ENCODE measurements at places on chromosomes 11 and 22.

DNA sequence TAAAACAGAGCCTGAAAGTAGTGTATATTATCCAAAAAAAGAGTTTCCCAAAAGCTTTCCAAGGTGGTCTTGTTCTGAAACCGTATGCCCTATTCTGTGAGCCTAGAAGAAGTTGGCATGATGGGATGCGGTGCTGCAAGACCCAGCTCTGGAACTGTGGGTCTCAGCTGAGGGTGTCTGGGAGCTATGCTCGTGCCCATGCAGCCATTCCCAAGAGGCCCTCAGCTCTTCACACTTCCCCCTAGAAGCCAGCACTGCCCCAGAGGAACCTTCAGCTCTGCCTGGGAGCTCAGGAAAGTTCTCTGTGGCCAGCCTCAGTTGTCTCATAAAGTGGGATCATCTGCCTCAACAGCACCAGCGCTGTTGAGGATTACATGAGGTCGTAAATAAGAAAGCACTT is 6.4 kb upstream of the SYT12 start:
- H3K27ac ChIP-seq, result no peak overlapping the region
- H3K36me3 ChIP-seq, result no peaks in the 10 kb centered on the region
- H3K4me1 ChIP-seq, result no peaks in the 10 kb centered on the region
- no peak for DNase-seq
- H3K27me3 ChIP-seq, result no peaks in the 10 kb centered on the region

- peaks cover 6% of the 10 kb centered on the region for H3K27me3 ChIP-seq
- no peak for DNase-seq
- peak within 1 kb of the TSS; percentile 50 for H3K4me3 ChIP-seq
- peaks cover 49% of the 10 kb centered on the region for H3K4me1 ChIP-seq
- H3K27ac ChIP-seq, result peak within 1 kb of the TSS; percentile 74
These were observed at the start of gene ESAM for GRCh38 chr11:124762105-124762623. TSS of gene ESAM (minus strand) at chr11:124762290. CDS start at chr11:124762154, 136 bp downstream.

DNA sequence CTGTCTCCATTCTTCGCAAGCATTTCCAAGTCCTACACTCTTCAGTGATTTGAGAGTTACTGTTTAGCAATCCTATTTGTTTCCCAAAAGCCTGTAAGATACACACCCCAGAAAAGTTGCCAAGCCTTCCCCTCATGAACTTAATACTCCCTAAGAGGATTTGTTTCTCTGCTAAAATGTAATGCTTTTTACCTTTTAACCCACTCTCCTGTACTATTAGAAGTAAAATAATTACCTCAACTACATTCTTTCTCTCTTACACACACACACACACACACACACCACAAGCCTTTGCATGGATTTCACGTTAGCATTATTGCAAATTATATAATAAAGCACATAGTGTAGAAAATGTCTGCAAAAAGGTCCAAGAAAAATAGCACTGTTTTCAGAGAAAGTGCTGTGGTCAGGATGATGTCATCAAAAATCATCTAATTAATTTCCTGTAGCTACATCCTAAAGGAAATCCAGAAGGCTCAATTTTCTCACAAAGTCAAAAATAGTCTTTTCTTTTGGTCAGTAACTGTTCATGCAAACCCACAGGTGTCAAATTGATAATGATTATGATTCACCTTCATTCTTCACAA is 364.1 kb upstream of the PITPNB start:
- H3K27ac ChIP-seq, result no peak overlapping the region
- DNase-seq, result no peak
- peaks cover 25% of the 10 kb centered on the region for H3K4me1 ChIP-seq
- H3K27me3 ChIP-seq, result no peaks in the 10 kb centered on the region

DNA sequence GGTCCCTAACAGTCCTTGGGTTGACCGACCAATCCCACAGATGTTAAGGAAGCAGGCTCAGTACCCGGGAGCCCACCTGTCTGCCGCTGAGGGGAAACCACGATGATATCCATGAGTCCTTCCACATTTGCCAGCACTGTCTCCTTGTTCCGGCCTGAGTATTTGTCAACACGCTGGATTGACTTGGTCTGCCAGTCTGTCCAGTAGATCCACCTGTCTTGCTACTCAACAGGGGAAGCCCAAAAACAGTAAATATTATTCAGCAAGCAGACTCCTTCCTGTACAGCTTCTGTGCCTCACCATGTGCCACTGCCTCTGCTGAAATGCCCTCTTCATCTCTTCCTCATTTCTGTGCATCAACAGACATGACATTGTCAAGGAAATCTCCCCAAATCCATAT is 22.8 kb upstream of the CKAP5 start:
- H3K27ac ChIP-seq, result no peak overlapping the region
- no peaks in the 10 kb centered on the region for H3K4me1 ChIP-seq
- no peak for DNase-seq

DNA sequence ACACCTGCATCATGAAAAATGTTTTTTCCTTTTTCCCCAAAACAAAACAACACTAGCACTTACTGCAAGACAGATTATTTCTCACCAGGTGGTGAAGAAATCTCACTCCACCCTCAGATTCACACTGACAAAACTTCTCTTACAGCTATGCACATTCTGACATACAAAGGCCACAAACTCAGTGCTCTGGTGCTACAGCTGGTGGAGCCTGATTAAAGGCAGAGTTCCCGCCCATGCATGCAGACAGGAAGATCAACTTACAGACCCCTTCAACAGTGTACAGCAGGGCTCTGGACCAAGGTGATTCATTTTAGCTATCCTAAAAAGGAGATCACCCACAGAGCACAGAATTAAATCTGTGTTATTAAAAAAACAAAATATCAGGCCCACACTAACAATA is 112.6 kb downstream of the CADM1 start:
- no peaks in the 10 kb centered on the region for H3K36me3 ChIP-seq
- H3K27ac ChIP-seq, result no peak overlapping the region
- no peak for DNase-seq
- no peaks in the 10 kb centered on the region for H3K4me1 ChIP-seq
- H3K27me3 ChIP-seq, result no peaks in the 10 kb centered on the region

DNA sequence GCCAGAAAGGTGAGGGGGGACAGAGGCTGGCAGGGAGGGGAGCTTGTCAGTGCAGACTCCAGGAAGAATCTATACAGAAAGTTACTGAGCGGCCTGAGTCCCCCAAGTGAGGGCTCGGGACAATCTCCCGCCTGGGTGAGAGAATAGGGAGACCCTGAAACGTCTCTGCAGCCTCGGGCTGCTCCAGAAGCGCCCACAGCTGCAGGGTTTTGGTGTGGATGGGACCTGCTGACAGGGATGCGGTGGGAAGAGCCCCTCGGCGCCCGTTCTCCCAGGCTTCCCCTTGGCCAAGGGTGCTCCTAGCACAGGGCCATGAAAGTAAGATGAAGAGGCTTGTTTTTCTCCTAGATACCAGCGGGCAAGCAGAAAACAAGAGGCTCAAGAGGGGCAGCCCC is 743 bp upstream of the RCE1 start:
- H3K4me1 ChIP-seq, result peaks cover 29% of the 10 kb centered on the region
- H3K4me3 ChIP-seq, result peak overlapping the region; percentile 98
- no peaks in the 10 kb centered on the region for H3K27me3 ChIP-seq

DNA sequence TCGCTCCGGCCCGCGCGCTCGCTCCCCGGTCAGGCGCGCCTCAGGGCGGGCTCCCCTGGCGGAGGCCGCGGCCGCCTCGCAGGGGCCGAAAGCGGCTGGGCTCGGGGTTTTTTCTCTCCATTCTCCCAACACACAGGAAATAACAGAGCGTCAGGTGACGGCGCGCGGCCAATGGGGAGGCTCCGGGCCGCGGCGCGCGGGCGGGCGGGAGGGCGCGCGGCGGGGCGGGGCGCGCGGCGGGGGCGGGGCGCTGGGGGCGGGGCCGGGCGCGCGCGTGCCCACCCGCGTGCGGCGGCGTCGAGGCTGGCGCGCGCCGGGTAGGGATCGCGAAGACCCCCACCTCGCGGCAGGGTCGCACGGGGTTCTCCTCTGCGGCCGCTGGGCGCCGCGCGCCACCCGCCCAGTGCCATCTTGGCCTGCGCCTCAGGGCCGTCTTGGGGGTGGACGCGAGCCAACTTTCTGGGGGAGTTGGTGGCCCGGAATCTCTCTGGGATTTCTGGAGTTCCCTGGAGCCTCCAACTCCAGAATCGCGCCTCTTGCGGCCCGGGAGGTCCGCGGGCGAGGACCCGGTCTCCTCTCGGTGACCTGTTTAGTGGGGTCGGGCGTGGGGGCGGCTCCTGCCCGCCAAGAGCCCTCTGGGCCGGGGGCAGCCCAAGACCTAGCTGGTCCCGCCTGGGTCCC is at the start of gene TCF20:
TCF20 (minus strand) TSS at position 144 of the 681 bp plus-strand sequence. CDS start 55,348 bp downstream, outside the sequence.
- peak within 1 kb of the TSS; percentile 95 for H3K27ac ChIP-seq
- H3K4me1 ChIP-seq, result peaks cover 48% of the 10 kb centered on the region
- no peaks in the 10 kb centered on the region for H3K36me3 ChIP-seq
- no peak for DNase-seq

GRCh38 chr11:113778111-113778910 is 1.3 kb upstream of the CLDN25 start:
- DNase-seq, result no peak
- H3K4me3 ChIP-seq, result no peak overlapping the region
- no peaks in the 10 kb centered on the region for H3K27me3 ChIP-seq
- H3K4me1 ChIP-seq, result peaks cover 5% of the 10 kb centered on the region
- no peaks in the 10 kb centered on the region for H3K36me3 ChIP-seq
- peak overlapping the region; percentile 67 for H3K27ac ChIP-seq

GRCh38 chr11:21511835-21512440 is 680.9 kb upstream of the ANO5 start:
- no peaks in the 10 kb centered on the region for H3K4me1 ChIP-seq
- no peaks in the 10 kb centered on the region for H3K27me3 ChIP-seq
- H3K27ac ChIP-seq, result no peak overlapping the region

- no peaks in the 10 kb centered on the region for H3K36me3 ChIP-seq
- peaks cover 24% of the 10 kb centered on the region for H3K4me1 ChIP-seq
- no peak overlapping the region for H3K27ac ChIP-seq
- no peak overlapping the region for H3K4me3 ChIP-seq
These were observed 71.9 kb downstream of the LDLRAD3 start for GRCh38 chr11:36015799-36016198.

GRCh38 chr11:59158206-59159068 is 13.5 kb upstream of the DTX4 start:
- peaks cover 3% of the 10 kb centered on the region for H3K4me1 ChIP-seq
- no peak overlapping the region for H3K4me3 ChIP-seq
- H3K27ac ChIP-seq, result no peak overlapping the region
- H3K36me3 ChIP-seq, result no peaks in the 10 kb centered on the region
- DNase-seq, result no peak

GRCh38 chr11:91837411-91838330 is 386.9 kb upstream of the FAT3 start:
- DNase-seq, result no peak
- H3K27me3 ChIP-seq, result no peaks in the 10 kb centered on the region
- no peaks in the 10 kb centered on the region for H3K4me1 ChIP-seq

GRCh38 chr11:130020323-130020722 is 17.7 kb upstream of the PRDM10 start:
- no peak overlapping the region for H3K4me3 ChIP-seq
- DNase-seq, result no peak
- no peaks in the 10 kb centered on the region for H3K4me1 ChIP-seq
- no peaks in the 10 kb centered on the region for H3K36me3 ChIP-seq
- no peak overlapping the region for H3K27ac ChIP-seq

- no peak within 1 kb of the TSS for H3K27ac ChIP-seq
- no peaks in the 10 kb centered on the region for H3K36me3 ChIP-seq
- peak within 1 kb of the TSS; percentile 29 for H3K4me3 ChIP-seq
- no peaks in the 10 kb centered on the region for H3K27me3 ChIP-seq
- DNase-seq, result no peak
These were observed at the start of gene SLCO2B1 for GRCh38 chr11:75150879-75151278. TSS of gene SLCO2B1 (plus strand) at chr11:75151107. CDS start at chr11:75151382, 275 bp downstream.

DNA sequence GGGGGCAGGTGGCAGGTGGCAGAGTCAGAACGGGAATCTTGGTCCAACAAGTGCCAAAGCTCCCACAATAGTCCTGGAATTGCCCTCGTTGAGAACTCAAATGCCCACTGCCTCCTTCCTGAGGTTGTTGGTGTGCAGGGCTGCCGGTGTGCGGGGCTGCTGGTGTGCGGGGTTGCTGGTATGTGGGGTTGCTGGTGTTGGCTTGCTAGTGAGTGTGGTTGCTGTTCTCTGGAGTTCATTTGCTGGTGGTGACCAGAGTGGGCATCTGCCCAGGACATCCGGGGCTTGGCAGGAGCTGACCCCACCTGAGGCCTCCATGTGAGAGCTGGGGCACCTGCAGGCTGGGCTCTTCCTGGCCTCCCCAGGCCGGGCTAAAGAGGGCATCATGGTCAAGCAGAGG is 14.0 kb upstream of the MPPED1 start:
- no peaks in the 10 kb centered on the region for H3K36me3 ChIP-seq
- no peaks in the 10 kb centered on the region for H3K27me3 ChIP-seq
- DNase-seq, result no peak
- H3K27ac ChIP-seq, result no peak overlapping the region
- no peaks in the 10 kb centered on the region for H3K4me1 ChIP-seq

DNA sequence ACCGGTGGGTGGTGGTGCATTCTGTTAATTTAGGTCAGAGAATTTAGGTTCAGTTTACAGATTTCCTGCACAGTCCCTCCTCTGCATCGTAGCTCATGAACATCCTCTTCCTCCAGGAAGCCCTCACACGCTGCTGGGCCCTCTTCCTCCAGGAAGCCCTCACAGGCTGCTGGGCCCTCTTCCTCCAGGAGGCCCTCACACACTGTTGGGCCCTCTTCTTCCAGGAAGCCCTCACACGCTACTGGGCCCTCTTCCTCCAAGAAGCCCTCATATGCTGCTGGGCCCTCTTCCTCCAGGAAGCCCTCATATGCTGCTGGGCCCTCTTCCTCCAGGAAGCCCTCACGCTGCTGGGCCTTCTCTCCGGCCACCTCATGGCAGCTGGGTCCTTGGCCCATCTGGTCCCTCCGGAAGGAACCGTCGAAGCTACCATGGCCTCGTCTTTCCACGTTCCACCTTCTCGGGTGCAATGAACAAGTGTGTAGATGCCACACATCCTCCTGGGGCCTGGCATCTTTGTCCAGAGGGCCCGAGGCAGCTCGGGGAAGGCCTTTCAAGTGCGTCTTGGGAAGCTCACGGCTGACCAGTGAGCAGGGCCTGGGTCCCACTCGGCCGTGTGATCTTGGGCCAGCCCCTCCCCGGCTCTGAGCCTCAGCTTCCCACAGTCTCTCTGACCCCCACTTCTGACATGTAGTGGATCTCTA is 58.9 kb upstream of the PPARA start:
- no peaks in the 10 kb centered on the region for H3K36me3 ChIP-seq
- peaks cover 100% of the 10 kb centered on the region for H3K4me1 ChIP-seq
- no peak overlapping the region for H3K4me3 ChIP-seq
- H3K27me3 ChIP-seq, result no peaks in the 10 kb centered on the region
- H3K27ac ChIP-seq, result peak overlapping the region; percentile 100

- H3K4me3 ChIP-seq, result no peak overlapping the region
- H3K27ac ChIP-seq, result peak overlapping the region; percentile 79
- H3K4me1 ChIP-seq, result peaks cover 29% of the 10 kb centered on the region
- DNase-seq, result no peak
- H3K27me3 ChIP-seq, result no peaks in the 10 kb centered on the region
These were observed 18.6 kb downstream of the EMID1 start for GRCh38 chr22:29224121-29224858.

- DNase-seq, result no peak
- H3K4me1 ChIP-seq, result no peaks in the 10 kb centered on the region
- H3K27me3 ChIP-seq, result no peaks in the 10 kb centered on the region
- H3K36me3 ChIP-seq, result no peaks in the 10 kb centered on the region
- H3K27ac ChIP-seq, result no peak overlapping the region
- no peak overlapping the region for H3K4me3 ChIP-seq
These were observed 67.3 kb downstream of the MCHR1 start for GRCh38 chr22:40746428-40747220.

- no peak overlapping the region for H3K4me3 ChIP-seq
- no peak for DNase-seq
- H3K27ac ChIP-seq, result no peak overlapping the region
- H3K4me1 ChIP-seq, result peaks cover 8% of the 10 kb centered on the region
These were observed 41.4 kb upstream of the CLDN5 start for GRCh38 chr22:19565382-19566278.

All from vagina (tissue), 2 donors.